ENCODE measurements at places on chromosomes 13 and 19.

GRCh38 chr13:35499196-35499662 is 22.7 kb upstream of the MAB21L1 start:
- peak; percentile 36 for DNase-seq
- H3K27me3 ChIP-seq, result no peaks in the 10 kb centered on the region
- peaks cover 5% of the 10 kb centered on the region for H3K4me1 ChIP-seq
- H3K36me3 ChIP-seq, result no peaks in the 10 kb centered on the region
- H3K27ac ChIP-seq, result no peak overlapping the region

DNA sequence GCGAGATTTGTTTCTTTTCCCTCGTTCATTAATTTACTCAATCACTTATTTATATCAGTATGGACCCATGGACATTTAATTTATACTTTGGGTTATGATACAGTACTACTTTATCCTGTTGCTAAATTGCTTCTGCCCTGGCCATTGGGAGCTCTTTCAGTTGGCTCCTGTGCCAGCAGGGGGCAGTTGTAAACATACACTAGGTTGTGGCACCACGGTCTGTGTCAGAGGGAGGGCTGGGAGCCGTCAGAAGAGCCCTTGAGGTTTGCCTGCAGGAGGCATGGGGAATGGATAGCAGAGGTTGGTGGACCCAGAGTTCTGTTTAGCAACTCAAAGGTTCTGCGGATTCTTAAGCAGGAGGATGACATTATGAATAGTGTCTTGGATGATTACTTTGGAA is 94.3 kb downstream of the ERCC5 start:
- H3K27ac ChIP-seq, result no peak overlapping the region
- H3K27me3 ChIP-seq, result no peaks in the 10 kb centered on the region
- H3K4me1 ChIP-seq, result peaks cover 7% of the 10 kb centered on the region
- no peaks in the 10 kb centered on the region for H3K36me3 ChIP-seq

GRCh38 chr19:45469132-45469944 is 1.5 kb downstream of the FOSB start:
- peak overlapping the region; percentile 47 for H3K27ac ChIP-seq
- peak; percentile 93 for DNase-seq
- H3K36me3 ChIP-seq, result no peaks in the 10 kb centered on the region
- H3K27me3 ChIP-seq, result no peaks in the 10 kb centered on the region
- H3K4me1 ChIP-seq, result peaks cover 11% of the 10 kb centered on the region

DNA sequence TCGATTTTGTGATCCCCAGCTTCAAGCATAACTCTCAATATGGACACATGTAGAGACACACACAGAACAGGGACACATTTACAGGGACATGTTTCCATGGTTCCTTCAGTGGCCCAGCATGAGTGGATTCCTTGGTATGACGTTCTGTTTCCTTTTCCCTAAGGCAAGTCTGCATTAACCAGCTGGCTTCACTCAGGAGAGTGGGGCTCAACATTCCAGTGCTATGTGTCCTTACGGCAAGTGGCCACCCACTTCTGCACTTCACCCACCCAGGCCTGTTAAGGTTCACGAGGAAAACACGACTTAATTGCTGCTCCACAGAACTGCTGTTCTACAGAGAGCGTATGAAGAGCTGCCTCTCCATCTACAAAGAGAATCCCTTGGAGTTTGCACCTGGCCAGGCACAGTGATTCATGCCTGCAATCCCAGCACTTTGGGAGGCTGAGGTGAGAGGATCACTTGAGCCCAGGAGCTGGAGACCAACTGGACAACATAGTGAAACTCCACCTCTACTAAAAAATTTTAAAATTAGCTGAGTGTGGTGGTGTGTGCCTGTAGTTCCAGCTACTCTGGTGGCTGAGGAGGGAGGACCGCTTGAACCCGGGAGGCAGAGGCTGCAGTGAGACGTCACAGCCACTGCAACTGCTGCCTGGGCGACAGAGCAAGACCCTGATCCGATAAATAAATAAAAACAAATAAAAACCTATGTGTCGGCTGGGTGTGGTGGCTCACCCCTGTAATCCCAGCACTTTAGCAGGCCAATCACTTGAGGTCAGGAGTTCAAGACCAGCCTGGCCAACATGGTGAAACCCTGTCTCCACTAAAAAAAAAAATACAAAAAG is 32.5 kb downstream of the BRD4 start:
- H3K36me3 ChIP-seq, result peaks cover 2% of the 10 kb centered on the region
- no peak for DNase-seq
- peaks cover 29% of the 10 kb centered on the region for H3K4me1 ChIP-seq
- no peak overlapping the region for H3K27ac ChIP-seq

DNA sequence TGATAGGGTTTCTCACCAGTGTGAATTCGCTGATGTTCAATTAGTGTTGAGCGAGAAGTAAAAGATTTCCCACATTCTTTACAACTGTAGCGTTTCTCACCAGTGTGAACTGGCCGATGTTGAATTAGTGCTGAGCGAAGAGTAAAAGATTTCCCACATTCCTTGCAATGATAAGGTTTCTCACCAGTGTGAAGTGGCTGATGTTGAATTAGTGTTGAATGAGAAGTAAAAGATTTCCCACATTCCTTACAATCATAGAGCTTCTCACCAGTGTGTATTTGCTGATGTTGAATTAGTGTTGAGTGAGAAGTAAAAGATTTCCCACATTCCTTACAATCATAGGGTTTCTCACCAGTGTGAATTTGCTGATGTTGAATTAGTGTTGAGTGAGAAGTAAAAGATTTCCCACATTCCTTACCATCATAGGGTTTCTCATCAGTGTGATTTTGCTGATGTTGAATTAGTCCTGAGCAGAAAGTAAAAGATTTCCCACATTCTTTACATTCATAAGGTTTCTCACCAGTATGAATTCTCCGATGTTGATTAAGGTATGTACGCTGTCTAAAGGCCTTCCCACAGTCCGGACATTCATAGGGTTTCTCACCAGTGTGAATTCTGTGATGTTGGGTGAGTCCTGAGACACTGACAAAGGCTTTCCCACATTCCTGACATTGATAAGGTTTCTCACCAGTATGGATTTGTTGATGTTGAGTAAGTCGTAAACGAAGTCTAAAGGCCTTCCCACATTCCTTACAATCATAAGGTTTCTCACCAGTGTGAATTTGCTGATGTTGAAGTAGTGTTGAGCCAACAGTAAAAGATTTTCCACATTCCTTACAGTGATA is 24.0 kb downstream of the ZNF850 start:
- peaks cover 97% of the 10 kb centered on the region for H3K36me3 ChIP-seq
- no peak overlapping the region for H3K27ac ChIP-seq
- H3K4me3 ChIP-seq, result no peak overlapping the region
- DNase-seq, result no peak

DNA sequence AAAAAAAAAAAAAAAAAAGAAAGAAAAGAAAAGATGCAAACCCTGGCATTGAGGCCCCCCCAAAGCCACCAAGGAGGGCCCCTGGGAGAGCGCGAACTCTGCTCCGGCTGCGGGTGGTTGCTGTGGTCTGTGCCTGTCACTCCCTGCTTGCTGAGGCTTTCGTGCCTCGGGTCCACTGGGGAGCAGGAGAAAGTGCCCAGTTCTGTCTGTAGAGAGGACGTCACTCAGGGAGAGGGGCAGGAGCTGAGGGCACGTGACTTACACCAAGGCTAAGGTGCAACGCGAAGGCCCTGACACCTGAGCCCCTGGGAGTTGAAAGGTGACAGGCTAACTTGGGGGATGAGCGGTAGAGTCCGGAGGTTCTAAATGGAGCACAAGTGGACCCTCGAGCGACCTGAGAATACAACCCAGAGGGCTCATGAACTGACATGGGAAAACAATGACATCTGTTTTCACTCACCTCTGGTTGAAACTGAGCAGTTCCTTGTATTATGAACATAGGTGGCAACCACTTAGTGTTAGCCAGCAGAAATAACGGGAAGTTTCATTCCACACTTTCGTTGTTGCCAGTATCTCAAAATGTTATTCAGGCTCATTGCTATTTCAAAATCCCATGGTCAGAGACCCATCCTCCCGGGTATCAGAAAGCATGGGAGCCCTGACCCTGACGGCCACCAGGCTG is 69.2 kb upstream of the TM9SF2 start:
- H3K4me3 ChIP-seq, result no peak overlapping the region
- H3K27ac ChIP-seq, result no peak overlapping the region
- DNase-seq, result no peak
- no peaks in the 10 kb centered on the region for H3K4me1 ChIP-seq
- H3K36me3 ChIP-seq, result no peaks in the 10 kb centered on the region

- H3K27ac ChIP-seq, result no peak overlapping the region
- no peaks in the 10 kb centered on the region for H3K36me3 ChIP-seq
- H3K4me1 ChIP-seq, result no peaks in the 10 kb centered on the region
- no peak for DNase-seq
- H3K4me3 ChIP-seq, result no peak overlapping the region
- H3K27me3 ChIP-seq, result 0 out of 2 replicates have a peak, but pooled peaks cover 3% of the 10 kb centered on the region
These were observed 1102.1 kb downstream of the DIAPH3 start for GRCh38 chr13:59061621-59062020.

DNA sequence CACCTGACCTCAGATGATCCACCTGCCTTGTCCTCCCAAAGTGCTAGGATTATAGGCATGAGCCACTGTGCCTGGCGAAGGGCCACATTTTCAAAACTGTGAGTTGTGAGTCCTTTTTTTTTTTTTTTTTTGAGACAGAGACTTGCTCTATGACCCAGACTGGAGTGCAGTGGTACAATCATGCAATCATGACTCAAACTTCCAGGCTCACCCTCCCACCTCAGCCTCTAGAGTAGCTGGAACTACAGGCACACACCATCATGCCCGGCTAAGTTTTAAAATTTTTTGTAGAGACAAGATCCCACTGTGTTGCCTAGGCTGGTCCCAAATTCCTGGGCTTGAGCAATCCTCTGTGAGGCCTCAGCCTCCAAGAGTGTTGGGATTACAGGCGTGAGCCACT is 3.8 kb upstream of the MYPOP start:
- H3K27me3 ChIP-seq, result no peaks in the 10 kb centered on the region
- no peaks in the 10 kb centered on the region for H3K36me3 ChIP-seq

DNA sequence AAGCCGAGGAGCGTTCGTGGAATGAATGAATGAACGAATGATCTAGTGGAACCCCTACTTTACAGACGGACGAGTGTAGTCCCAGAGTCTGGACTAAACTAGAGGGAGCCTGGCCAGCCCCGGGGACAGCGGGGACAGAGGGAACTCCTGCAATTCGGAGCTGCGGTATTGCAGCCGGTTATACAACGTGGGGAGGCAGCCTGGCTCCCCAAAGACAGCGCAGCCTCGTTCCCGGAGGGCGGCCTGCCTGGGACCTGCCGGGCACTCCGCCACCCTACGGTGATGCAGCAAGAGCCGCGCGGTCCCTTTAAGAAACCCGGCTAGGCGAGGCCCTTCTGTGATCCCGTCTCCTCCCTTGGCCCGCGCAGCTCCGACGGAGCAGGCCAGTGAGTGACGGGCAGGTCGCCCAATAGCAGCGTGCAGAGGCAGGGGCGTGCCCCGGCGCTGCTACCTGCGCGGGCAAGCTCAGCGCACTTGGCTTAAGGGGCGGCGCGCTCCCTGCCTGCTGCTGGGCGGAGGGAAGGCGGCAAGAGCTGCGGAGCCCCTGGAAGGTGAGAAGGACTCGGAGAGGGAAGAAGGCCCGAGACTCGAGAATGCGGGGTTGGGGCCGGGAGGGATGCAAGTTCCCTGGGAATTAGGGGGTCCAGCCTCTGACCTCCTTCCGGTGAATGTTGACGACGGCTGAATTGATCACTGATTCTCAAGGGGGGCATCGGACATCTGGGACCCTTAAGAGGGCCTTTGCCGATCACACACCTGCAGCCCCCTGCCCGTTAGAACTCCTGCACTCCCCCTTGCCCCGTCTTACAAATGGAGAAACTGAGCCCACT is at the start of gene ABCA7:
ABCA7 (plus strand) TSS at position 462 of the 830 bp plus-strand sequence. CDS start 1,255 bp downstream, outside the sequence.
- peak; percentile 98 for DNase-seq
- H3K27me3 ChIP-seq, result no peaks in the 10 kb centered on the region
- H3K4me1 ChIP-seq, result peaks cover 26% of the 10 kb centered on the region
- peak within 1 kb of the TSS; percentile 55 for H3K4me3 ChIP-seq
- H3K36me3 ChIP-seq, result peaks cover 18% of the 10 kb centered on the region
- no peak within 1 kb of the TSS for H3K27ac ChIP-seq

DNA sequence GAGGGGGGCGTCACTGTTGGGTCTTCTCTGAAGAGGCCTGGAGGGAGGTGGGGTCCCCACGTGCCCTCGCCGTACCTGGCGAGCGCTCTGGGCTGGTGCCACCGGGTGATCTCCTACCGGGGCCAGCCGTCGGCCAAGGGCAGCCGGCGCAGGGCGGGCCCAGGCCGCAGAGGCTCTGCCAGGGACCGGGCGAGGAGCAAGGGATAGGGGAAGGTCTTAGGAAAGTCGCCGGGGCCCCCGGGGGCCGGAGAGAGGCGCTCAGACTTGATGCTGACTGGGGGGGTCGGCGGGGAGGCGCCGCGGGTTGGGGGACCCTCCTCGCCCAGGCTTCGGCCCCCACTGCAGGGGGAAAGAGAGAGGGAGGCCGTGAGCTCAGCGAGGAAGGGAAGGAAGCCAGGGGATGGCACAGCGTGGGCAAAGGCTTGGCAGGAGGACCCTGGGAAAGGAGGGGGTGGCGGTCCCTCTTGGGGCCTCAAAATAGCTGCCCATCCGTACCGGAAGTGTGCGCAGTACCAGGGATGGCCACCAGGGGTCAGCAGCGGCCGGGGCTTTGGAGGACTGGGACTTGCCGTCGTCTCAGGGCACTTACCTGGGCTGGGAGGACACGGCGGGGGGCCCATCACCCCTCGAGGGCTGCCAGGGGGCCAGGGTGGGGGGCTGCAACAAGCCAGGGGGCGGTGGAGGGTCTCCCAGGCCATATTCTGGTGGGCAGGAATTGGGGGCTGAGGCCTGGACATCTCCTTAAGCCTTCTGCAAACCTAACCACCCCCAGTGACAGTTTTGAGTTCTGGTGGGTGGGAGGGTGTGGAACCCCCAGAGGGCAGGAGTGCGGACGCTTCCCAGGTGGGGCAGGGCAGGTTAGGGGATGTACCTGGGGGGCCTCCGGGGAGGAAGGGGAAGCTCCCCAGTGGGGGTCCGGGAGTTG is 7.7 kb upstream of the TMEM161A start:
- H3K27me3 ChIP-seq, result no peaks in the 10 kb centered on the region
- peak; percentile 82 for DNase-seq
- H3K4me3 ChIP-seq, result no peak overlapping the region
- no peaks in the 10 kb centered on the region for H3K4me1 ChIP-seq
- H3K27ac ChIP-seq, result no peak overlapping the region

DNA sequence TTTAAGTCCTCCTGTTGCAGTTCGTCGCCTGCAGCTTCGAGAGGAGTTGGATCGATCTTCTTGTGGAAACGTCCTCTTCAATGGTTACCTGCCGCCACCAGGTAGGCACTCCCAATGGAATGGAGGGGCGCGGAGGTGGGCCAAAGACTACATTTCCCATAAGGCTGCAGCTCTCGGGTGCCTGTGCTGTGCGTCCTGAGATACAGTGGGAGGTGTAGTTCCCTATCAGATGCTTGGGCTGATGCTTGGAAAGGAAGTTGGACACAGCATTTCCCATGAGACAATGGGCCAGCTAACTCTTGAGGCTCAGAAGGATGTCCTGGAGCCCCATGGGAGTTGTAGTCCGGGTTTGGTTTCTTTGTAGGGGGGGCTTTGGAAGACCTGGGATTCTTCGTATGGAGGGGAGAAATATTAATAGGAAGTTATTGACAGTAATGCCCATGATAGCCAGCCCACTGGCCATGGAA is 1.8 kb downstream of the SHKBP1 start:
- no peaks in the 10 kb centered on the region for H3K4me1 ChIP-seq
- DNase-seq, result peak; percentile 43
- no peak overlapping the region for H3K4me3 ChIP-seq

GRCh38 chr13:91247768-91248167 is 99.7 kb upstream of the MIR17HG start:
- DNase-seq, result peak; percentile 28
- no peak overlapping the region for H3K27ac ChIP-seq
- H3K27me3 ChIP-seq, result no peaks in the 10 kb centered on the region
- no peaks in the 10 kb centered on the region for H3K4me1 ChIP-seq

GRCh38 chr19:18751571-18751970 is 39.5 kb downstream of the COMP start:
- peaks cover 4% of the 10 kb centered on the region for H3K4me1 ChIP-seq
- DNase-seq, result no peak
- no peak overlapping the region for H3K27ac ChIP-seq

Data from SJCRH30 (cell line).